ENCODE measurements at places on chromosomes 7 and 10. TPM values are rescaled to one million over a fixed set of nuclear protein-coding genes. Genes with fewer than 3 reads are reported as not detected.

GPR85 gene
- not detected for total RNA-seq

EBF3 gene
- total RNA-seq, result not detected

VOPP1 gene
- total RNA-seq, result 101 TPM

ELN gene
- not detected for total RNA-seq

SPAM1 gene
- not detected for total RNA-seq

MYOZ1 gene
- not detected for total RNA-seq

WDFY4 gene
- total RNA-seq, result not detected

COX19 gene
- 7.6 TPM for total RNA-seq

CRPPA gene
- total RNA-seq, result 2.0 TPM

TAS2R5 gene
- not detected for total RNA-seq

SHOC2 gene
- 14.3 TPM for total RNA-seq

POT1 gene
- total RNA-seq, result 63.9 TPM

NANOS1 gene
- 22.5 TPM for total RNA-seq

PRKCQ gene
- 9.8 TPM for total RNA-seq

BLNK gene
- not detected for total RNA-seq

LIPF gene
- total RNA-seq, result not detected

PKD1L1 gene
- total RNA-seq, result not detected

DDX50 gene
- total RNA-seq, result 17.2 TPM

CLDN3 gene
- total RNA-seq, result 69.4 TPM

CALN1 gene
- not detected for total RNA-seq

MGAM2 gene
- not detected for total RNA-seq

SPDYE5 gene
- not detected for total RNA-seq

GRB10 gene
- total RNA-seq, result 87.2 TPM

EEPD1 gene
- total RNA-seq, result 73.6 TPM

Measured in Caki2 (cell line).